ENCODE measurements at places on chromosomes 5 and 9.

DNA sequence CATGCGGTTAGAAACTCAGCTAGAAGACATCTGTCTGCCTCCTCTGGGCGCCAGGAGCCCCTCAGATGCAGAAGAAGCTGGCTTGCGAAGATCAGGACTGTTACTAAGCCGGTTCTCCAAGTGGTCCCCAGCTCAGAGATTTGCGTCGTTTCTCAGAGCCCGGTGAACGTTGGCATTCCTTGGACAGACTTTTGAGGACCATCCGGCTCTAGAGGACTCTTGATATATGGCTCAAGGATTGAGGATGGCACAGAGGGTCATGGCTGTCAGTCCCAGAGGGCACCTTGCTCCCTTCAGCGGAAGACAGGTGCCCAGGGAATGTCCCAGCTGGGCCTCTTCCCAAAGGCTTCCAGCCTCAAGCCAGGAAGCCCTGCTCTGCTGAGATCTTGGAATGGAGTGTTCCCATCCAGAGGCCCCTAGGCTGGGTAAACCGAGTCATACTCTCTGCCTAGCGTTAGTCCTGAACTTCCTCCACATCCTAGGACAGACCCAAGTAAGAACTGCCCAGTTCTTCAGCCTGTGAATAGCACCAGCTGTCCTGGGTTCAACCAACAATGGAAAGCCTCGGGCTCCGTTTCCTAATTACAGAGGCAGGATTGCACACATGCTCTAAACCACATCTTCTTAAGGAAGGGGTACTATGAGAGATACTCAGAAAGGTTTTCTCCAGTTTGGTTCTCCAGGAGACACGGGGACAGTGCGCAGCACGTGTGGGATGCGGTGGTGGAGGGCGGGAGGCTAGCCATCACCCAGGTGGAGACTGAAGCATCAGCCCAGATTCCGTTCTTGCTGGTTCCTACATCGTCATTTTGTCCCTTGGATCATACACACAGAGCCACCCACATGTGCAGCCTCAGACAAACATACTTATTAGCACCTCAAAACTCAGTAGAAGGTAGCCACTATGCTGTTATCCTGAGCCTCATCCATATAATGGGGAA is 51.4 kb downstream of the ZNF354C start:
- DNase-seq: no peak

DNA sequence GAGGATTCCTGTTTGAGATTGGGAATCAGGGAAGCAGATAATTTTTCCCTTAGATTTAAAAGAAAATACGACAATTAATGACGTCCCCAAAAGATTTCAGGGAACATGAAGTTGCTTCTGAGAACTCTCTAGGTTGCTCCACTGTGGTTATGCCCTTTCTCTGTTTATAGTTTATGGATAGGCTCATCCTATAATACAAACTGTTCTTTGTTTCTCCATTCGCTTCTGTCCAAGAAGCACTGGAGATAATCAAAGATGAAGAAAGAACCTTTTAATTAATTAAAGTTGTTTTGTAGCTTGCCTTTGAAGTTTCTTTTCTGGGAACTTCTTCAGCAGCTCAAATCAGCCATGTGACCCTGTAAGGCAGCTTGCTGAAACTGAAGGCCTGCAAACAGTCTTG is 87.5 kb downstream of the CHSY3 start:
- no peak for DNase-seq

- peak; percentile 11 for DNase-seq
Measured at GRCh38 chr5:141354900-141355469, at the start of gene PCDHGA4. TSS of gene PCDHGA4 (plus strand) at chr5:141355021. CDS start at chr5:141355108, 87 bp downstream.

DNA sequence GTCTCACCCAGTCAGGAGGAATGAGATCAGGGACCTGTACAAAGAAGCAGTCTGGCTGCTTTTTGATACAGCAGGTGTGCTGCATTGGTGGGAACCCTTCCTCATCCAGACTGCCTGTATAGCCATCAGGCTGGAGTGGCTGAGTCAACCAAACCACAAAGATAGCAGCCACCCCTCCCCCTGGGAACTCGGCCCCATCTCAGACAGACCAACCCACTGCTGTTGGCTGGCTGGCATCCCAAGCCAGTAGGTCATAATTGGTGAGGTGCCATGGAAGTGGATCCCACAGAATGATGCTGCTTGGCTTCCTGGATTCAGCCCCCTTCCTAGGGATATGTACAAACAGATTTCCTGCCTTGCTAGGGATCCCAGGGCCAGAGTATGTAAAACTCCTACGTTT is 60.9 kb downstream of the YTHDC2 start:
- peak; percentile 9 for DNase-seq

GRCh38 chr5:98767581-98767980 is 5.9 kb upstream of the RGMB start:
- DNase-seq: no peak

GRCh38 chr5:73121119-73121463 is 716 bp downstream of the TMEM171 start:
- no peak for DNase-seq

GRCh38 chr5:58002323-58002722 is 457.6 kb downstream of the PLK2 start:
- DNase-seq: no peak

- DNase-seq: no peak
Measured at GRCh38 chr5:2710910-2711309, 40.6 kb downstream of the IRX2 start.

Data from cerebellar cortex (tissue), 1 donor.